IMR-90 (cell line): ENCODE measurements at places on chromosomes 2 and 18. TPM values are rescaled to one million over a fixed set of nuclear protein-coding genes. Genes with fewer than 3 reads are reported as not detected.

GRCh38 chr2:127582863-127583861 lies 47.7 kb downstream of the MYO7B start:
- no peaks in the 10 kb centered on the region for H3K36me3 ChIP-seq
- H3K27ac ChIP-seq = no peak overlapping the region
- no peak for DNase-seq
- peaks cover 36% of the 10 kb centered on the region for H3K27me3 ChIP-seq
- H3K4me3 ChIP-seq = no peak overlapping the region

- peaks cover 14% of the 10 kb centered on the region for H3K27me3 ChIP-seq
- peak; percentile 25 for DNase-seq
- no peaks in the 10 kb centered on the region for H3K4me1 ChIP-seq
Observed at GRCh38 chr2:224284134-224284946, 117.6 kb downstream of the FAM124B start.

GRCh38 chr2:121513597-121514333 lies 16.9 kb upstream of the RNU4ATAC start:
- no peaks in the 10 kb centered on the region for H3K27me3 ChIP-seq
- peaks cover 16% of the 10 kb centered on the region for H3K36me3 ChIP-seq
- H3K27ac ChIP-seq = no peak overlapping the region
- H3K4me1 ChIP-seq = no peaks in the 10 kb centered on the region

- H3K27ac ChIP-seq = no peak overlapping the region
- no peak overlapping the region for H3K4me3 ChIP-seq
- DNase-seq = no peak
Observed at GRCh38 chr2:127314193-127314988, 20.4 kb upstream of the ERCC3 start.

- H3K36me3 ChIP-seq = no peaks in the 10 kb centered on the region
- no peaks in the 10 kb centered on the region for H3K27me3 ChIP-seq
- H3K27ac ChIP-seq = no peak overlapping the region
- DNase-seq = peak; percentile 65
- H3K4me1 ChIP-seq = peaks cover 11% of the 10 kb centered on the region; the same call in 1 of the 2 replicates
Observed at GRCh38 chr2:225994748-225995405, 595.4 kb downstream of the NYAP2 start.

DNA sequence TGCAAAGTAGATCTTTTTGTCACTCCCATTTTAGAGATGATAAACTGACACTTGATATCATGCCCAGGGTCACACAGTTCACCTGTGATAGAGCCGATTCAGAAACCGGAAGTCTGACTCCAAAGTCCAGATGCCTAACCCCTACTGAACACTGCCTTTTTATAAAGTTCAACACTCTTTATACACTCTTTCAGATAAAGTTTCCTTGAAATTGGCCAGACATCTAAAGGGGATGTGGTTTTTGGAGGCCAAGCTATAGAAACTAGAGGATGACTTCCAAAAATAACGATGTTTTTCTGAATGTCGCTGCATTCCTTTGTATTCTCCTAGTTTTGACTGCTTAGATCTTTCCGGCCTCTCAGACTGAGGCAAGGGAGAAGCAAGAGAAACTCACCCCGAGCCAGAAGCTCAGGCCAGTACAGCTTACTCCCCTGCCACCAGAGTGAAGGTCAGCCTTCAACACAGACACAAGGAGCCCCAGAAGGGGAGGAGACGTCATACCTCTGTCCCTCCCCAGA lies 61.8 kb downstream of the NRP2 start:
- no peaks in the 10 kb centered on the region for H3K4me1 ChIP-seq
- no peak overlapping the region for H3K27ac ChIP-seq
- no peak overlapping the region for H3K4me3 ChIP-seq
- no peak for DNase-seq

DNA sequence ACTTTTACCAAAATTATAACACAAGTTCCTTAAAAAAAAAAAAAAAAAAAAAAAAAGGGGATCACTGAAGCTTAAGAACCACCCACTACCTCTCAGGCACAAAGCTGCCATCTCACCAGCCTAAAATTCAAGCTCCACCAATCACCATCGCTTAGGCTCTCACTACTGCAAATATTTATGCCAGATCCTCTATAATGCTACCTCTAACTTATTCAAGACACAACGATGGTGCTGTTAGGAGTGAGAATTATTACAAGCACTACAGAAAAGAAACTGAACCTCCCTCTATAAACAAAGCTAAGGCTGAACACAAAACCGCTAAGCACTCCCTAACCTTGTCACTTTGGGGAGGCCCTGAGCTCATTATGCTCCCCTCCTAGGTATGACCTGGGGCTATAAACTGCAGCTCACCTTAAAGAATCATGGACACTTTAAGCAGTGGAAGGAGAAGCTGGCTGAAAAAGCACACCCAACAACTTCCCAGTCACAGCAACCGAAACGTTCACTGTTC lies 3.6 kb downstream of the FZD5 start:
- peaks cover 1% of the 10 kb centered on the region; the same call in 1 of the 2 replicates for H3K27me3 ChIP-seq
- H3K36me3 ChIP-seq = no peaks in the 10 kb centered on the region
- H3K4me1 ChIP-seq = peaks cover 7% of the 10 kb centered on the region; the same call in 1 of the 2 replicates
- H3K27ac ChIP-seq = no peak overlapping the region
- no peak overlapping the region for H3K4me3 ChIP-seq

- no peak for DNase-seq
- no peaks in the 10 kb centered on the region for H3K36me3 ChIP-seq
- H3K27ac ChIP-seq = no peak overlapping the region
- H3K27me3 ChIP-seq = 0 out of 2 replicates have a peak, but pooled peaks cover 1% of the 10 kb centered on the region
Observed at GRCh38 chr2:169676357-169676756, 17.8 kb downstream of the CFAP210 start.

GRCh38 chr2:132521341-132521740 lies 104.7 kb downstream of the GPR39 start:
- H3K27me3 ChIP-seq = peaks cover 1% of the 10 kb centered on the region; the same call in 1 of the 2 replicates

DNA sequence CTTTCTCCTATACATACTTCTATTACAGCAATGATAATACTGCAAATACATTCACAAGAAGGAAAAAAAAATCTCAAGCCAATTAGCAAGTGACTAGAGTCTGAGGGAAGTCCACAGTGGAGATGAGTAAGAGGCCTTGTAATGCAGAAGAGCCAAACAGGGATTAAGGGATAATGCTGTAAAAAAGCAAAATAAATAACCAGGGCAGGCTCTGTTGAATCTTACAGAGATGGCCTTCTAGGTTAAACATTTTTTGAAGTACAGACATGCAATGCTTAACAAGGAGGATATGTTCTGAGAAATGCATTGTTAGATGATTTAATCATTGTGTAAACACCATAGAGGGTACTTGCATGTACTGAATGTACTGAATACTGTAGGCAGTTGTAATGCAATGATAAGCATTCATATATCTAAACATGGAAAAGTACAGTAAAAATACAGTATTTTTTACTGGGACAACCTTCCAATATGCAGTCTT lies 122.1 kb upstream of the RMDN2 start:
- DNase-seq = peak; percentile 99
- H3K4me3 ChIP-seq = no peak overlapping the region
- H3K27me3 ChIP-seq = no peaks in the 10 kb centered on the region

- no peaks in the 10 kb centered on the region for H3K27me3 ChIP-seq
- peaks cover 2% of the 10 kb centered on the region; the same call in 1 of the 2 replicates for H3K4me1 ChIP-seq
- no peak overlapping the region for H3K27ac ChIP-seq
- no peak overlapping the region for H3K4me3 ChIP-seq
- DNase-seq = no peak
Observed at GRCh38 chr2:72782520-72782919, 43.3 kb downstream of the EXOC6B start.

- no peaks in the 10 kb centered on the region for H3K27me3 ChIP-seq
- DNase-seq = no peak
- H3K27ac ChIP-seq = no peak overlapping the region
- no peak overlapping the region for H3K4me3 ChIP-seq
Observed at GRCh38 chr2:229376866-229377265, 105.8 kb upstream of the PID1 start.

- no peaks in the 10 kb centered on the region for H3K36me3 ChIP-seq
- no peak overlapping the region for H3K4me3 ChIP-seq
- DNase-seq = no peak
- no peaks in the 10 kb centered on the region for H3K4me1 ChIP-seq
Observed at GRCh38 chr2:9717886-9718451, 87.2 kb upstream of the YWHAQ start.

DNA sequence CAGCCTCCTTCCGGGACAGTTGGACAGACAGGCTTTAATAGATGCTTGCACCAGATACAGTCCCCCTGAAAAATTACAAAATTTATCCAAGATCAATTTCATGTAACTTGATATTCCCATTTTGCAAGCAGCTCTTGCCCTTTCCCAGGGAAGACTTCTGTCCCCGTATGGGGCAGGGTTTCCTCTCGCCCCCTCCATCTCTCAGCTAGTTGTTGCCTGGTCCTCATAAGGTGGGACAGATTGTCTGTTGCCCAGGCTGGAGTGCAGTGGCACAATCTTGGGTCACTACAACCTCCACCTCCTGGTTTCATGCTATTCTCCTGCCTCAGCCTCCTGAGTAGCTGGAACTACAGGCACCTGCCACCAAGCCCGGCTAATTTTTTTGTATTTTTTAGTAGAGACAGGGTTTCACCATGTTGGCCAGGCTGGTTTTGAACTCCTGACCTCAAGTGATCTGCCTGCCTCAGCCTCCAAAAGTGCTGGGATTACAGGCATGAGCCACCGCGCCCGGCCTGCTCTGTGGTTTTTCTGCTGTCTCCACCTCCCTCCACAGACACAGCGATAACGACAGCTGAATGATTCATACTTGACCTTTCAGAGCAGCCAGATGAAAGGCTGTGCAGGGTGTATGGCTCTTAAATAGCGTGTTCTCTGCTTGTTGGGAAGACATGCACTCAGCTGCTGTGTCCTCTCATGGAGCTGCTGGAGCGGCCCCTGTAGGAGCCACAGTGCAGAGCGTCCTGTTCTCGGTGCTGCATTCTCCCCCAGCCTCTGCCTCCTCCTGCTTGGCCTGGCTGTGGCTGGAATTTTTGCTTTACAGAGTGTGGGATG lies 61.4 kb downstream of the TTC39C start:
- H3K4me3 ChIP-seq = no peak overlapping the region
- H3K27me3 ChIP-seq = no peaks in the 10 kb centered on the region
- H3K4me1 ChIP-seq = peaks cover 4% of the 10 kb centered on the region
- peaks cover 12% of the 10 kb centered on the region for H3K36me3 ChIP-seq

DNA sequence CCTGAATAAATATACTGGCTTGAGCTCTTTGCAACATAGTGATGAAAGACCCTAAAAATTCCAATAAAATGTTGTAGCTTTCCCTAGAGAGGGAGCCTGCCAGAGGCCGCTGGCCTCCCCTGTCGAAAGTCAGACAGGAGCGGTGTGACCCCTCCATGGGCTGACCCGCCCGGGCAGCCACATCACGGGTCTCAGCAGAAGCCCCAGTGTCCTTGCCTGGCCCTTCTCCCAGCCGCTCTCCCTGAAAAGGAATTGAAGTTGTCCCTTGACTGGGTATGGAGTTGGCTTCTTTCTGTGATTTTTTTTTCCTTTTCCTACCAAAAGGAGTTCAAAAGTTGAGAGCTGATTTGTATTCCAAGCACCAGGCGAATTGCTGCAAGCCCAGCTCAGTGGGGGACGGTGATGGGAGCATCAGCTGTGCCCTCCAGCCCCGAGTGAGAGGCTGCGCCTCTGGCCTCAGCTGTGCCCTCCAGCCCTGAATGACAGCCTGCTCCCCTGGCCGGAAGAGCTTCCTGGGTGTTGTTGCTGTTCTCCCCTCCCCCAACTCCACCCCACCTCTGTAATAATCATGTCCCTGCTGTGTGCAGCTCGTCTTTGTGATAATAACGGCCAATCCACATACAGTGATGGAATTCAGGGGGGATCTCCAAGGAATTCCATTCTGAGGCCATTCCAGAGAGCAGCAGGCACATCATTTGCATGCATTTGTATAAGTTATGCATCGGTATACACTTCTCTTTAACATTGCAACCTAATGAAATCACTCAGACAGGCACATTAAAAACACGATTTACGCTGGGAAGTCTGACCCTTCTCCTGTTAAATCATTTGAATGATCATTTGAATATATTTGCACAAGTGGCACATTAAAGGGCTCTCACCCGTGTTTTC lies 501.0 kb downstream of the EIPR1 start:
- no peak overlapping the region for H3K27ac ChIP-seq
- no peaks in the 10 kb centered on the region for H3K4me1 ChIP-seq
- H3K27me3 ChIP-seq = no peaks in the 10 kb centered on the region
- DNase-seq = no peak
- H3K36me3 ChIP-seq = no peaks in the 10 kb centered on the region

- no peaks in the 10 kb centered on the region for H3K36me3 ChIP-seq
- H3K4me3 ChIP-seq = no peak overlapping the region
- no peaks in the 10 kb centered on the region for H3K4me1 ChIP-seq
- H3K27ac ChIP-seq = no peak overlapping the region
- DNase-seq = no peak
Observed at GRCh38 chr2:118969734-118970395, 27.9 kb downstream of the MARCO start.

DNA sequence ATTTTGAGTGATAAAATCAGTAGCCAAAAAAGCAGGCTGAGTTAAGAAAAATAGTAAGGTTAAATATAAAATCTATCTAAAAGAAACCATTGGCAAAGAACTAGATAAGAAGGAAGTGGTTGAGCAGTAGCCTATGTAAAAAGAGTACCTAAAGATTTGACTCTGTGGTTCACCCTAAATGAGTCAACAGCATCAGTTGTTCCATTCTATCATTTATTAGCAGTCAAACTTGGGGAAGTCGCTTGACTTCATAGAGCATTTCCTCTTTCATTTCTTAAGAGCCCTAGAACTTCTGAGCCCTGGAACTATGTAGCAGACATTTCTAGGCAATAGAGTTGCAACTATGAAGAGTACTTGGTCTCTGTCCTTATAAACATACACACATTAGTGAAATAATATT lies 381.7 kb downstream of the NUP35 start:
- no peak for DNase-seq
- no peak overlapping the region for H3K4me3 ChIP-seq
- H3K27me3 ChIP-seq = no peaks in the 10 kb centered on the region
- no peaks in the 10 kb centered on the region for H3K4me1 ChIP-seq
- H3K27ac ChIP-seq = no peak overlapping the region

DNA sequence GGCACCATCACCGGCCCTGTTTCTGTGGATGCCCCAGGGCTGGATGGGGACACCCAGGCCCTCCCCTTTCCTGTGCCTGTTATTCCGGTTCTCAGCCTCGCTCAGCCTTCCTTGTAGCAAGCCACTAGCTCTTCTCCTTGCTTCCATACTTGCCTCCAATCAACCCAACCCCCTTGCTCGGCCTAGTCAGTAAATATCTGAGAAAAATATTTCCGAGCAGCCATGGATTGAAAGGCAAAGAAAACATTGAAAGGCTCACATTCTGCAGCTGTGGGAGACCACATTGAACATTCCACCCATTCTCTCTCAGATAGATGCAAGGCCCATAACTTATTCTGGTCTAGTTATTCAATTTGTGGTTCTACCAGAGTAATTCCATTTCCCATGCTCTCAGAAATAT lies 114.9 kb downstream of the SPP2 start:
- no peaks in the 10 kb centered on the region for H3K36me3 ChIP-seq
- no peak overlapping the region for H3K4me3 ChIP-seq
- H3K4me1 ChIP-seq = no peaks in the 10 kb centered on the region
- peaks cover 9% of the 10 kb centered on the region for H3K27me3 ChIP-seq
- H3K27ac ChIP-seq = no peak overlapping the region

The LAMA1 gene
- 10.9 and 11.4 TPM in 2 replicates for total RNA-seq

The ACMSD gene
- total RNA-seq = not detected in 2 replicates

The MAL gene
- not detected in 2 replicates for total RNA-seq

The GPAT2 gene
- 0.28 and 0.36 TPM in 2 replicates for total RNA-seq

The EGR4 gene
- not detected in 2 replicates for total RNA-seq

The PLGLB1 gene
- total RNA-seq = 0.18 and 0.28 TPM in 2 replicates
